ENCODE measurements at places on chromosomes 1 and 21.

DNA sequence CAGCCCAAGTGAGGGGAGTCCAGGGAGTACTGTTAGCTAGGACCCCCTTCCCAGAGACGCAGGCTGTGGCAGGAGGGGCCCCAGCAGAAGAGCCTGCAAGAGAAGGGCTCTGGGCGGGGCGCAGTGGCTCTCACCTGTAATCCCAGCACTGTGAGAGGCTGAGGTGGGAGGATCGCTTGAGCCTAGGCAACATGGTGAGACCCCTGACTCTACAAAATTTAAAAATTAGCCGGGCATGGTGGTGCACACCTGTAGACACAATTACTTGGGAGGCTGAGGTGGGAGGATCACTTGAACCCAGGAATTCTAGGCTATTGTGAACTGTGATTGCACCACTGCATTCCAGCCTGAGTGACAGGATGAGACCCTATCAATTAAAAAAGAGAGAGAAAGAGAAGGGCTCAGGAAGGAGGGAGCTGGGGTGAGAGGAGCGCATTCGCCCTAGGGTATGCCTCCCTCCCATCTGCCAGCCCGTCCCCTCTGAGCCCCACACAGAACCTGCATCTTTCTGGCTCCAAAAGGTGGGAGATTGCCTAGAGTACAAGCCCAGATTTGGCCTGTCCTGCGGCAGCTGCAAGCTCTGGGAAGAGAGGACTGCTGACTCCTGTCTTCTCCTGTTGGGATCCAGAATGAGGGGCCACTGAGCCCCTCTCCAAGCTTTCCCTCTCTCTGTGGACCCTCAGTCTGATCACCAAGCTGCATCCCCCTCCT lies 3.6 kb downstream of the KCNQ4 start:
- DNase-seq = no peak

DNA sequence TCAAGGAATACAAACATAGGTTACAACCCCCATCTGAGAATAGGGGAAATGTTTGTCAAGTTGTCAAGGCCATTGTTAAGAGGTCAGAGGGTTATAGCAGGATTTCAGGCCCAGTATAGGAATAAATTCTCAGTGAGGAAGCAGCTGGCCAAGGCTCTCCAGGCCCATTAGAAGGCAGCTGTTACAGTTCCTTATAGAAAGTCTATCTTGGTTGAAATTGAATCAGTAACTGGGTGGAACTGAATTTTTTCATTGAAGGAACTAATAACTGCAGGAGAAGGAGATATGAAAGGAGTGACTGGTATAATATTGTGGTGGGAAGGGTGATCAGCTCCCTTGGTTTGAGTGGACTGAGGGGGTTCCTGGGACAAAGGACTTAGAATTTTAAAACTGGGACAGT lies 134.1 kb downstream of the CYYR1 start:
- no peak for DNase-seq

- peak; percentile 93 for DNase-seq
These were observed 746 bp upstream of the LAMC1 start for GRCh38 chr1:183022202-183023145.

DNA sequence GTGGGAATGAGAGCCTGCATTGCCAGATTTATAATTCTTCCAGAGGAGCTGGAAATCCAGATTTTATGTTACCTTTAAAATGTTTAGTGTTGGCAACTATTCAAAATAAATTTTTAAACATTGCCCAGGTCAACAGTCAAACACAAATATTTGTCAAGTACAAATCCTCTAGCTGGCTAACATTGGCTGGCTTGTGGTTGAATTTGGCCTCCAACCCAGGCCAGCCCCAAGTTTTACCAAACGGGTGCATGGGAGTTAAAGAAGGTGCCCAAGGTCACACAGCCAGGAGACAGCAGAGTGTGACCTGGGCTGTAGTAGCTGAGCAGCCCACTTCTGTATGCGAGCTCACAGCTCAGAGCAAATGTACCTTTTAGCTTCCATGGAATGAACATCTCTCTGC lies 240.6 kb downstream of the DSCAM start:
- DNase-seq = no peak

DNA sequence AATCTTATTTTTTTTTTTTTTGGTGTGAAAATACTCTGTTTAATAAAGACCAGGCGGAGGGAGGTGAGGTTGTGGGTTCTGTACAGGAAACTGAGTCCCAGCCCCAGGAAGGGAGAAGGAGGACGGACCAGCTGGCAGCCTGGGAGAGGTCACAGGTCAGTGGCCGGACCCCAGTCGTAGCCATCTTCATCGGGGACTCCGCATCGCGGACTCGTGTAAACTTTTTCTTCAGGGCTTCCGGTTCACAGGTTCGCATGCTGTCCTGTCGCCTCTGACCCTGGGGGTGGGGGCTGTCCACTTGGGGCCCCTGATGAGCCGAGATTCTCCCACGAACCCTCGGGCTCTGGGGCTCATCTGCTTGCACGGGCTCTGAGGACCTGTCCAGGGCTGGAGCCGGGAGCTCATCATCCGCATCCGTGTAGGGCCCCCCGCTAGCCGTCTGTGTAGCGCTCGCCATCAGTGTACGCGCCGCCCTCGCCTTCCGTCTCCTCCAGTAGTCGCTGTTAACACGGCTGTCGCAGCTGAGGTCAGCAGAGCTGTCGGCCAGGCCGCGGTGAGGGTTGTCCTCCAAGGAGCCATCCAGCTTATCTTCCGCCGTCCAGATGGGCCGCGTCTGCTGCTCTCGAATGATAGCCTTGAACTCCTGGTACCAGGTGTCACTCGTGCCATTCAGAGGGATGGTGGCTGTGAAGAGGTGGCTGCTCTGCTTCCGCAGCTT lies 975.7 kb upstream of the PRMT6 start:
- DNase-seq = no peak

- no peak for DNase-seq
These were observed 6.0 kb downstream of the HES3 start for GRCh38 chr1:6249739-6250689.

GRCh38 chr1:75632350-75632949 lies 21.5 kb upstream of the SLC44A5 start:
- DNase-seq = peak; percentile 60

DNA sequence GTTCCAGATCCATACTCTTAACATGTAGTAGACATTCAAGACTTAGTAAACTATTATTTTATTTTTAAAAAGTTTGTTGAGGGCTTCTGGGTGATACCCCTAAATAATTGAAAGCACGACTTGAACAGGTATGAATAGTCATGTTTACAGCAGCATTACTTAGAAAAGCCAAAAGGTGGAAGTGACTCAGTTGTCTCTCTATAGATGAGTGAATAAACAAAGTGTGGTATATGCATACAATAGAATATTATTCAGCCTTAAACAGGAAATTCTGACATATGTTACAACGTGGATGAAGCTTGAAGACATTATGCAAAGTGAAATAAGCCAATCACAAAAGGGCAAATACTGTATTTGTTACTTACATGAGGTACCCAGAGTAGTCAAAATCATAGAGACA lies 26.5 kb downstream of the TSNAX start:
- DNase-seq = no peak

DNA sequence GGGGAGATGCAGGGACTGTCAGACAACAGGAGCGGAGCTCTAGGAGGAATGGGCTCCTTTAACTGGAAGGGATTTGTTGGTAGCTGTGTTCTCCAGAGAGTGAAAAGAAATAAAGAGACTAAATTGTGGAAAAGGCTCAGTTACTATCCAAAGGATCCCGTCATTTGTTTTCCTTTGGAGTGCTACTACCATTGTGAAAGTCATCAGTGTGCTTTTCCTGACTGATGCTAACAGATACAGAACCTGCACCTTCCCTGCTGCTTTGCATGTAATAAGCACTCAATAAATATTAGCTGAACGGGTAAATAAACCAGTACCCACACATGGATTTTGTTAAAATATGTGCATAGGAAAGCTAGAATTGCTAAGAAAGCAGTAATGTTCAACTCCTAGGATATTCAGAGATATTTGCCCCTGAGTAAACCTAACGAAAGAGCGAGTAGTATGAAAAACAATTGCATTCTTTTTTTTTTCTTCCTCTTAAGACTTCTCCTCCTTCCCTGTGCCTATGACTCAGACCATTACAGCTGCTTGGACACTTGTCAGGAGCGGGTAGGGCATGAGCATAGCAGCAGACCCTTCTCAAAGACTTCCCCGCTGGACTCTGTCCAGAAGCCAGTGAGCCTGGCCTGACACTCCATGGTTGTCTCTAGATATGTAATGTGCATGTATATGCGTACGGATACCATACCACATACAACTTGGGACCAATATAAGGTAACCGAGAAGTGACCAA lies 41.7 kb downstream of the PTGFRN start:
- DNase-seq = peak; percentile 26

- peak; percentile 32 for DNase-seq
These were observed 13.6 kb downstream of the PPFIA4 start for GRCh38 chr1:203039609-203040512.

DNA sequence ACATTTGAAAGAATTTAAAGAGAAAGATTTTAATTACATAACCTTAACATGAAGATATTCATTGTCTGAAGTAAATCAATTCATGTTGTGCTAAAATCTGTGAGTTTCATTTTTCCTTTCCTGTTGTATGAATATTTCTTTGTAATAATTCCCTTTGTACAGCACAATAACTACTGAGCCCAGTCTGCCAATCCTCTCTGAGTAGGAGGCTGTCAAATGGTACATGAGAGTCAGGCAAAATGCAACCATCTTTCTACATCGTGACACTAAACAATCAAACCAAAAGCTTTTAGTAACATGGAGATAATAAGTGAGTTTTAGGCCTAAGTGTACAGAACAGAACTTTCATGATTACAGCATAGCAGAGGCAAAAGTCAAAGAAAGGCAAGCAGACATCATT lies 165.5 kb downstream of the PLPPR4 start:
- DNase-seq = no peak

GRCh38 chr1:233230011-233230410 lies 65.5 kb downstream of the PCNX2 start:
- DNase-seq = no peak

- peak; percentile 75 for DNase-seq
These were observed 90.1 kb upstream of the BCL10 start for GRCh38 chr1:85366391-85367170.

DNA sequence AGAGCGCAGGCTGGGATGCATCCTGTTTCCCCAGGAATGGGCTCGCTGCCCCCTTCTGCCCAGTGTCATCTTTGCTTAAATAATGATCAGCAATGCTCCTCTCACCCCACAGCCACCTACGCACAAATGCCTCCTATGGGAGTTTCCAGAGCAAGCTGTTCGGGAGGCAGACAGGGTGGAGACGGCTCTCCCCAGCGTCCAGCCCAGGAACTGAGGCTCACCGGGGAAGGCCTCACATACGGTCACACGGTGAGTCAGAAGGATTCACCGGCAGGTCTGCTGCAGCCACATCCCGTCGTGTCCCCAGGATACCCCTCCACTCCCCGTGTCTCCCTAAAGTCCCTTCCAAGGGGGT lies 40.3 kb upstream of the RUNX3 start:
- DNase-seq = peak; percentile 66

GRCh38 chr1:119784191-119784781 lies 15.6 kb upstream of the HMGCS2 start:
- peak; percentile 12 for DNase-seq

DNA sequence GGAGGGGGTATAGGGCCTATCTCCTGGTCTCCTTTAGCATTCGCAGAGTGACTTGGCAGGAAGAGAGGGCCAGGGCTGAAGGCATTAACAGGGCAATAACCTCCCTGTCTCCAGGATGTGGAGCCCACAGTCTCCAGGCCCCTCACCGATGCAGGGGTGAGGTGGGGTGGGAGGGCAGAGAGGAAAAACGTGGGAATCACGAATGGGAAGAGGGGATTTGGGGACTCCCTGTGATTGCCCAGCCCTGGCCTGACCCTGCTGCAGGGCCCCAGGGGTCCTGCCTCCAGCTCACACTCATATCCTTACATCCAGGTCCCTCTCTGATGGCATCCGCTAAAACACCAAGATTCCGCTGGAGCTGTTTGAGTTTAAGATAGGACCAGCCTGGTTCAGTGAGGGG lies 14.6 kb downstream of the TFAP2E start:
- no peak for DNase-seq

- no peak for DNase-seq
These were observed 15.1 kb upstream of the RBM8A start for GRCh38 chr1:145942405-145942804.

- peak; percentile 7 for DNase-seq
These were observed 30.5 kb downstream of the CCDC185 start for GRCh38 chr1:223423641-223424233.

- DNase-seq = no peak
These were observed 9.3 kb downstream of the PLEKHM2 start for GRCh38 chr1:15693371-15693770.

DNA sequence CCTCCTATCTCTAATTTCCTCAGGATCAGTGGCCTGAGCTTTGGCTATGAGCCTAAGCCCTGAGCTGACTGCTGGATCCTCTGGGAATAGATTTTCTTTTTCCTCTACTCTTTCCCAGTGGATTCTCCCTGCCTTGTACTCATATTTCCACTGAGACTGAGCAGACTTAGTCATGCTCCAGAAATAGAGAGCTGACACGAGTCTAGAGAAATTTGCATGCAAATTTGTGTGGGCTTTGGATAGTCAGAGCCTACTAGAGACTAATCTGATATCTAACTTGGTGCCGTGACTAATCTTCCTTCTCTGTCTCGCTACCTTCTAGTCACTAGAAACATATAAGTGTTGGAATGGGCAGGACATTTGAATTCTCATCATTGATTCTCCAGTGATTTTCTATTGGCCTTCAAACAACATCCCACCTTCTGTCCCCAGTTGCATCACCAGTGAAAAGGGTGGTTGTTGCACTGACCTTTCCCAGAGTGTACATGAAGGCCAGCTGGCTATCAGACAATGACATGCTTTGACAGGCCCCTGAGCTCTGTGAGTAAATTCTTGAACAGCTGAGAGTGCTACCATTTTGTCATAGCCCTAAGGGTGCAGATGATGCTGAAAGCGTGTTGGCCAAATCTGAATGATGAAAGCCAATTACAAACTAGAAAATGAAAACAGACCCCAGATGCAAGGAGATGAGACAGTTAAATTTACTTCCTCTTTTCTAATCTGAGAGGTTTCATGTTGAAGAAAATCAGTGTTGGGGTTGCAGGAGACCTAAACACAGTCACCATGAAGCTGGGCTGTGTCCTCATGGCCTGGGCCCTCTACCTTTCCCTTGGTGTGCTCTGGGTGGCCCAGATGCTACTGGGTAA lies at the start of gene FCRLA:
FCRLA (plus strand) TSS at position 748 of the 866 bp plus-strand sequence; CDS start at position 784, 36 bp downstream.
- DNase-seq = peak; percentile 68

GRCh38 chr1:116737020-116737854 lies 17.0 kb upstream of the CD2 start:
- peak; percentile 68 for DNase-seq

DNA sequence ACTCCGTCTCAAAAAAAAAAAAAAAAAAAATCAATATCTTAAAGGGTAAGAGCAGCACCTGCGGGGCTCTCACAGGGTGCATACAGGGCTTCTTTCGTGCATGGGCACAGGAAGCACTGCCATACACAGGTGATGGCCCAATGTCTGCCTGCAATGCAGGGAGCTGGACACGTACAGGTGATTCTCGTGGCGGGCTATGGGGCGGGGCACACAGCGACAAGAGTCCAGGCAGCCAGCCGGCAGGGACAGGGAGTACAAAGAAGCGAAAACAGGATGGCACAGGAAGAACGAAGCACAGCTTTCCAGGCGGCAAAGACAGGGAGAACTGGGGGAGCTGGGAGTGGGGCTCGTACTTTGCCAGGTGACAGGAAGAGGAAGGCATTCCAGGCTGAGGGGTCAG lies 1.6 kb downstream of the KIF17 start:
- no peak for DNase-seq

Measured in PC-3 (cell line).